ENCODE measurements at places on chromosomes 11 and 22. TPM values are rescaled to one million over a fixed set of nuclear protein-coding genes. Genes with fewer than 3 reads are reported as not detected.

- no peak overlapping the region for H3K4me3 ChIP-seq
- H3K4me1 ChIP-seq, result no peaks in the 10 kb centered on the region
- no peaks in the 10 kb centered on the region for H3K36me3 ChIP-seq
Measured at GRCh38 chr22:47219789-47220188, 457.3 kb downstream of the TBC1D22A start.

The TRIM48 gene
- total RNA-seq, result not detected

The DNAJB13 gene
- total RNA-seq, result not detected

DNA sequence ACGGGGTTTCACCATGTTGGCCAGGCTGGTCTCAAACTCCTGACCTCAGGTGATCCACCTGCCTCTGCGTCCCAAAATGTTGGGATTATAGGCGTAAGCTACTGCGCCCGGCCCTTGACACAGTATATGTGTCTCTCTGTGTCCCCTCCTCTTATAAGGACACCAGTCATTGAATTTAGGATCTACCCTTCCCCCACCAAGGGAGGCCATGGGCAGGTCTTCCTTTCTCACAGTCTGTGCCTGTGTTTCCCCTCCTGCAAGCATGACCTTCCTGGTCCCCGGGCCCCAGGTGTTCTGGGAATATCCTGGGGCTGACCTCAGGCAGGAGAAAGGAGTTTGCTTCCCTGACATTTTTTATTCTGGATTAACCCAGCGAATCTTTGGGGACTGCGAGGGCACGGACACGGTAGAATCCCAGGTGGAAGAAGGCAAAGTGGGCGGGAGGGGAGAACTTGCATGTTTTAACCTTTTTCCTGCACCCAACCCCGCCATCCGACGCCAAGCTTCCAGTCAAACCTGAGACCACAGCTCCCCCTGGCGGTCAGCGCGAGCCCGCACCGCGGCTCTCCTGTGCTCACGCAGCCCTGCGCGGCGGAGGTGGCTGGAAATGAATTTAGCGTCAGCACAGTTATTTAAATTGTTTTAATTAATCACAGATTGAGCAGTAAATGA, 42.1 kb upstream of the ISX start:
- H3K4me1 ChIP-seq, result no peaks in the 10 kb centered on the region
- no peaks in the 10 kb centered on the region for H3K36me3 ChIP-seq
- no peaks in the 10 kb centered on the region for H3K27me3 ChIP-seq

GRCh38 chr11:46361283-46362155, 14.3 kb downstream of the DGKZ start:
- peak overlapping the region; percentile 59 for H3K4me3 ChIP-seq
- peaks cover 14% of the 10 kb centered on the region for H3K36me3 ChIP-seq
- H3K27ac ChIP-seq, result peak overlapping the region; percentile 85
- H3K4me1 ChIP-seq, result peaks cover 69% of the 10 kb centered on the region
- no peaks in the 10 kb centered on the region for H3K27me3 ChIP-seq

DNA sequence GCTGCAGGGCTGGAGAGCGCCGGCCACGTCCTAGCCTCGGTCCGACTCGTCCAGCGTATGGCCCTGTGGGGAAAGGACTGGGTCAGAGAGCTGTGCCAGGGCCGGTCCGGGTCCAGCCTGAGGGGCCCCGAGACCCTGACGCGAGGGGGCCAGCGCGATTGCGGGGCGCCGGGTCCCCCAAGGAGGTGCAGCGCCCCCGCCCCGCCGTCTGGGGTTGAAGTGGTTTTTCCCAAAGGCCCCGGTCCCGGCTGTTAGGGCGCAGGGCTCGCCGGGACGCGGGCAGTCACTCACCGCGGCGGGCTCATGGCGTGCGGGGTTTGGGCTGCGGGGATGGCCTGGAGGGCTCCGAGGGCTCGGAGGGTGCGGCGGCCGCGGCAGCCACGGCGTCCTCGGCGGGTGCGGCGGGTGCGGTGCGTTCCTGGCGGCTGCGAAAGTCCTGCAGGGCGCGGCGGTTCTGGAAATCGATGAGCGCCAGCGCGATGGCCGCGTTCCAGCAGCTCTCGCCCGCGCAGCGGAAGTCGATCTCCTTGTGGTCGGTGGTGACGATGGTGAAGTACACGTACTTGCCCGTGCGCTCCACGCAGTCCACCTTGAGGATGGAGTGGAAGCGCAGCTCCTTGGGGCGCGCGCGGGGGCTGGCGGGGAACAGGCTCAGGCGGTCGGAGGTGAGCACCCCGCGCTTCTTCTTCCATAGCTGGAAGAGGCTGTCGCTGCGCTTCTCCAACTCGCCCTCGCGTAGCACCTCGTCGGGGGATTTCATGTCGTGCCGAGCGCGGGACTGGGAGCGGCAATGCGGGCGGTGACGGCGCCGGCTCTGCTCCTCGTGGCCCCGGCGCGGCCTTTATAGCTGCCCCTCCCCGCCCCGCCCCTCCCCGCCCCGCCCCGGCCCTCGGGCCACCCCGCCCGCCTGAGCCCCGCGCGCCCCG, at the start of gene PHLDA2:
TSS of gene PHLDA2 (minus strand) at position 816 of the 926 bp plus-strand sequence. CDS start at position 760, 56 bp downstream.
- H3K27me3 ChIP-seq, result no peaks in the 10 kb centered on the region
- DNase-seq, result no peak
- peaks cover 38% of the 10 kb centered on the region for H3K4me1 ChIP-seq
- H3K36me3 ChIP-seq, result no peaks in the 10 kb centered on the region

The GVQW3 gene
- total RNA-seq, result 0.31 TPM

The RNF26 gene
- total RNA-seq, result 10.5 TPM

The GLYAT gene
- not detected for total RNA-seq

DNA sequence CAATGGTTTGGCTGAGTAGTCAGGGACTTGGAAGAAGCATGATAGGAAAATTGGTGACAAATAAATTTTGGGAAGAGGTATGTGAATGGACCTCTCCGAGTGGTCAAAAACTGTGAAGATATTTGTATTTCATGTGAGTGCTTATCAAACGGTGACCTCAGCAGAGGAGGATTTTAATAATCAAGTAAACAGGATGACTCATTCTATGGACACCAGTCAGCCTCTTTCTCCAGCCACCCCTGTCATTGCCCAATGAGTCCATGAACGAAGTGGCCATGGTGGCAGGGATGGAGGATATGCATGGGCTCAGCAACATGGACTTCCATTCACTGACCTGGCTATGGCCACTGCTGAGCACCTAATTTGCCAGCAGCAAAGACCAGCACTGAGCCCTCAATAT, 21.2 kb downstream of the MS4A4E start:
- no peaks in the 10 kb centered on the region for H3K27me3 ChIP-seq
- H3K27ac ChIP-seq, result no peak overlapping the region
- H3K36me3 ChIP-seq, result no peaks in the 10 kb centered on the region
- H3K4me1 ChIP-seq, result no peaks in the 10 kb centered on the region

DNA sequence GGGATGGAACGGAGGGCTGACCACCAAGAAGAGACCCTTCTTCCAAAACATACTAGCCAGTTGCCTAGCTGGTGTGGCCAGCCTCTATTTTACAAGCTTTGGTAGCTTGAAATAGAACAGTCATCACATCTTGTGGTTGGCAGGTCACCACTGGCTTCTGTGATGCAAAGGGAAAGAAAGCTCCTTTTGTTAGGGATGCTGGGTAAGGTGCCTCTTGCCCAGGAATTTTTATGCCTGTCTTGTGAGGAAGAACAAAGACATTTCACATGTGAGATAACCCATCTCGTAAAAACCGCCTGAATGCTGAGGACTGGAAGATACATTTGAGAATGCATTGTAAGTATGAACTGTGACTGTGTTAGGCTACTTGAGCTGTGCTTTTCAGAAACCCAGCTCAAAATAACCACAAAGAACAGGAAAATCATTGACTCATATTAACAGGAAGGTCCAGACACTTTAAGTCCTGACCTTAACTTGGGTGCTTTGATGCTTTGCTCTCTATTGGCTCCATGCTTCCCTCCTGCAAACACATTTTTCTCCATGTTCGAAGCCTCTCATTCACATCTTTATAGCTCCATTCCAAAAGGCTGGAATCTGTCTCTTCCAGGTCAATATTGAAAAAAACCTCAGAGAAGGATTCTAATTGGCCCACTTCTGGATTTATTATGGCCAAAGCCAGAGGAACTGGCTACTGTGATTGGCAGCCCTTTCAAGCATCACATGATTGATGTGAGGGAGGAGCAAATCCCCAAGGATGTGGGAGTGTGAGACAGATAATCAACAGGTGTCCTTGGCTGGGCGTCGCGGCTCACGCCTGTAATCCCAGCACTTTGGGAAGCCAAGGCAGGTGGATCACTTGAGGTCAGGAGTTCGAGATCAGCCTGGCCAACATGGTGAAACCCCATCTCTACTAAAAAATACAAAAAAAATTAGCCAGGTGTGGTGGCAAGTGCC, 53.9 kb downstream of the MICAL2 start:
- no peak overlapping the region for H3K27ac ChIP-seq
- no peaks in the 10 kb centered on the region for H3K4me1 ChIP-seq
- H3K36me3 ChIP-seq, result peaks cover 17% of the 10 kb centered on the region
- no peak for DNase-seq
- H3K4me3 ChIP-seq, result no peak overlapping the region

- H3K27me3 ChIP-seq, result no peaks in the 10 kb centered on the region
- H3K36me3 ChIP-seq, result no peaks in the 10 kb centered on the region
- no peaks in the 10 kb centered on the region for H3K4me1 ChIP-seq
- H3K27ac ChIP-seq, result no peak overlapping the region
- DNase-seq, result no peak
Measured at GRCh38 chr11:106306942-106307341, 229.5 kb downstream of the AASDHPPT start.

- no peak for DNase-seq
- H3K27ac ChIP-seq, result no peak overlapping the region
- peaks cover 9% of the 10 kb centered on the region for H3K4me1 ChIP-seq
Measured at GRCh38 chr11:43689167-43689566, 8.6 kb downstream of the HSD17B12 start.

The FOXRED2 gene
- total RNA-seq, result 10.9 TPM

The SLC37A4 gene
- 12.5 TPM for total RNA-seq

GRCh38 chr11:3686751-3687150, 15.6 kb upstream of the CHRNA10 start:
- H3K4me3 ChIP-seq, result no peak overlapping the region
- H3K27me3 ChIP-seq, result no peaks in the 10 kb centered on the region
- no peak for DNase-seq
- H3K36me3 ChIP-seq, result peaks cover 13% of the 10 kb centered on the region
- H3K4me1 ChIP-seq, result no peaks in the 10 kb centered on the region

The H19 gene
- total RNA-seq, result 121 TPM

DNA sequence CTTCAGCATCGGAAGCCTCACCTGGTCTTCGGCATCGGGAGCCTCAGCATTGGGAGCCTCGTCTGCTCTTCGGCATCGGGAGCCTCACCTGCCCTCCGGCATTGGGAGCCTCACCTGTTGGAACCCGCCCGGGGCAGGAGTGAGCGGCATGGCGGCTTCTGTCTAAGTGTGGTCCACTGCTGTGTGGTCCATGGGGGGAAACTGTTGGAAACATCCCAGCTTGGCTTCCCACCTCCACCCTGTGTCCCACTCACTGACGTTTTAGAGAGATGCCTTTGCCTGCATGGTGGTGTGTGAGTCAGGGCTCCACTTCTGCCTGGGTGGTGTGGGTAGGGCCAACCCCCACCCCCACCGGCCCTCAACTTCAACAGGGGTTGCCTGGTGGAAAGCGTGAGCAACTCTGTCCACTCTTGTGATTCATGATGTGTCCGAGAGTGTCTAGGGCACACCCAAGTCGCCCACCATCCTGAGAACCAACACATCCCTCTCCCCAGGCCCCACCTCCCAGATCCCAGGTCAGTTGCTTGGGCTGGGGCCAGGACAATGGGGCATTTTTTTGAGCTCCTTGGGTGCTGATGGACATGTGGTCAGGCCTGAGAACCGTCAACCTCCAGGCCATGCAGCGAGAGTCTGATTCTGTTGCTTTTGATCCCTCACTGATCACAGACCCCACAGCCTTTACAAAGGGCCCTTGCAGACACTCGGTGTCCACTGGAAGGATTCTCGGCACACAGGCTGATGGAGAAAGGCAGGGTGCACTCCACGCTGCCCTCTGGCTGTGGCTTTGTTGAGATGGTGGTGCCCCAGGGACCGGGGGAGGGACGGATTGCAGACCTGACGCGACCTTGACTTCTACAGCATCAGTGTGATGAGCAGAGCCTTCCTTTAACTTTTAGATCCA, 406.7 kb downstream of the TBC1D22A start:
- no peak overlapping the region for H3K27ac ChIP-seq
- H3K4me1 ChIP-seq, result no peaks in the 10 kb centered on the region
- no peak overlapping the region for H3K4me3 ChIP-seq
- no peak for DNase-seq
- H3K27me3 ChIP-seq, result no peaks in the 10 kb centered on the region

DNA sequence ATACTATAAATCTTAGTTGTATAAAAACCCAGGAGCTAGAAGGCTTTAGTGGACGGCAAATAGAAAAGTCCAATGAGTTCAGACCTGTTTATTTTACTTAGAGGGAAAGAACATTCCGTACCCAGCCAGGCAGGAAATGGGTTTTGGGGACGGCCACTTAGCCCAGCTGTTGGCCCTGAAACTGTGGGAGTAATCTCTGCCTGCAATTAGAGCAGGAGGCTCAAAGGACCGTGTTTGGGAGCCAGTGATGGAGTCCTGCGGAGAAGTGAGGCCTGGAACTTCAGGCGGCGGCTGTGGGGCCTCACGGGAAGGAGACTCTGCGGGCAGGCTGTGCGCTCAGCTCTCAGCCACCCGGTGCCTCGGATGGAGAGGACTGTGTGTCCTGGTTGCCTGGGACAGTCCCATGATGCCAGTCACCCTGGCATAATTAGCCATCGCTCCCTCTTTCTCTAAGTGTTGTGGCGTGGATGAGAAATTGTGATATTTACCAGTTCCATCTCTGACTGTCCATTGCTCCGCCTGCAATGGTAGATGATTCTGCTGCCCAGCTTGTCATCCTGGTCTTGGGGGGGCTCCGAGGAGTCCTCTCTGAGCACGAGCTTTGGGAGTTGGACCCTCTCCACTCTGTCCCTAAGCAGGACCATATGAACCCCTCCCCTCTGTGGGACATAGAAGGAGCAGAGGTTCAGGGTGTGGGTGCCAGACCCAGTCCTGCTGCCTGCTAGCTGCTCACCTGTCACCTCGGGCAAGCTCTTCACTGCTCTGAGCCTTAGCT, 530.3 kb downstream of the TBC1D22A start:
- no peak overlapping the region for H3K4me3 ChIP-seq
- no peak for DNase-seq
- no peaks in the 10 kb centered on the region for H3K27me3 ChIP-seq
- H3K27ac ChIP-seq, result peak overlapping the region; percentile 52
- H3K4me1 ChIP-seq, result no peaks in the 10 kb centered on the region
- H3K36me3 ChIP-seq, result no peaks in the 10 kb centered on the region

DNA sequence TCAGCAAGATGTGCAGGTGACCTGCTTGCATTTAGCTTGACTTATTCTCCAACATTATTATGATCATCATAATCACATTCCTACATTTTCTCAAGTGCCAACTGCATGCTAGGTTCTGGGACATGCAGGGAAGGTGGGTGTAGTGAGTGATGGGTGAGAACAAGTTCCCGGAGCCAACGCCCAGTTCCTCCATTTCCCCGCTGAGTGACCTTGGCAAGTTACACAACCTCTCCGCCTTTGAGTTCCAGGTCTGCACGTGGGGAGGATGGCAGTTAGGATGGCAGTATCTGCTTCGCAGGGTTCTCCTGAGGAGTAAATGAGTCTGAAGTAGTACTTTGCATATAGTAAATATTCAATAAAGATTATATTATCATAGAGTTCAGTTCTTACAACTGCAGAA, 140.3 kb downstream of the GRIK4 start:
- H3K27ac ChIP-seq, result no peak overlapping the region
- H3K4me1 ChIP-seq, result no peaks in the 10 kb centered on the region
- no peak overlapping the region for H3K4me3 ChIP-seq
- DNase-seq, result no peak
- H3K27me3 ChIP-seq, result no peaks in the 10 kb centered on the region
